ENCODE measurements at places on chromosomes 11 and 22.

DNA sequence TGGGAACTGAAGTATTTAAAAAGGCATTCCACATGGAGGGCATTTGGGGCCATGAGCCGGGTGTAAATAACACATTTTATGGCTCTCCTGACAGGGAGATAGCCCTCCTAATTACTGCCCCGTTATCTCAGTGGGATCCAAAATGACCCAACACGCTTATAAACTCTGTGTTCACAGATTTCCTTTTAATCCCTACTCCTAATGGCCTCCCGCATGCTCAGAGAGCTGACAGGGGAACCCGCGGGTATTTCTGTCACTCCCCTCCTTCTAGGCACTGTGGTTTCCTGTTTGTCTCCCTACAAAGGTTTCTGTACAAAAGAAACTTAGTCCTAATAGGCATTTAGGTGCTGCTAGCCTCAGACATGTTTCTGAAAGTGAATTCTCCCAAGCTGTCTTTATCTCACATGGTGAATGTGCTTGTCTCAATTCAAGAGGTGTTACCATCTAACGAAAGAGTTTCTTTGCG, 202.8 kb upstream of the SEZ6L start:
- no peak for DNase-seq

- DNase-seq: no peak
Measured at GRCh38 chr11:67999704-68000103, 4.2 kb downstream of the UNC93B1 start.

DNA sequence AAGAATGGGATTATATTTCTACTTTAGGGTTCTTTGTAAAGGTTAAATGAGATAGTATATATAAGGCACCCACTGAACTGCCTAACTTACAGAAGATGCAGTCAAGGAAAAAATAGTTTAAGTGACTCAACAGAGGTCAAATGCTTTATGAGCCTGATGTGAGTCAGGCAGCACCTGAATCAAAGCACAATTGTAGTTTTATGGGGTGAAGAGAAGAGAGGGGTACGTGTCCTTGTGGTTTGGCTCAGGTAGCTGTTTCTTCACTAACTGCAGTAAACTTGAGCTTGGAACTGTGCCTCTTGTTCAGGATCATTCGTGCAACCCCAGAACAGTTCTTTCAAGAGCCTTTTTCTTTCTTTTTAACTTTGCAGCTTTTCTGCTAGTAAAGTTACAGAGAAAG, 125.2 kb upstream of the SPON1 start:
- peak; percentile 86 for DNase-seq

DNA sequence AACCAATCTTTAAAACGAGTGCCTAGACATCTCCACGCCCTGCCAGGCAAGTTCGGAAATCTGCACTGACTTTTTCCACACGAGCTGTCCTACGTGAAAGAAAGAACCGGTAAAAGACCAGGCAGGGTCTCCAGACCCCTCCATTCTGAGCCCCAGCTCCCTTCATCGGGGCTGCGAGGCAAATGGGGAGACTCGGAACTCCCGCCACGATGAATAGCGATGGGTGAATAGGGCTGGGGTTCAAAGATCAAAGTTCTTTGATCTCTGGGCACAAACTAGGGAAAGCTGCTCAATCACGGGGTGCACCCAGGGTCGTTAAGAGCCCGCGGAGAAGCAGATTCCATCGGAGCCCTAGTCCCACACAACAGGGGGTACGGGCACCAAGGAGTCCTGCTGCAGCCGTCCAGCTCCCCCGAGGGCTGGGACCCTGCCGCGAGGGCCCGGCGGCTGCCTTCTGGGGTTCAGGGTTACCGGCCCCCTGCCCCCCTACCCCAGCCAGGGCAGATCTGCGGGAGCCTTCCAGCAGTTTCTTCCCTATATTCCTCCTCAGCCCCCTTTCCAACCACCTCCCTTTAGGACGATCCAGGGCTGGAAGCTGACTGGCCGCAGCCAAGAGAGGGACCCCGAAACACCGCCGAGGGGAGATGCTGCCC, 1.1 kb downstream of the LRP4 start:
- no peak for DNase-seq

- DNase-seq: no peak
Measured at GRCh38 chr11:58391879-58392278, 14.8 kb downstream of the OR5B3 start.

All from LoVo (cell line).